ENCODE measurements at places on chromosomes 1 and 21.

DNA sequence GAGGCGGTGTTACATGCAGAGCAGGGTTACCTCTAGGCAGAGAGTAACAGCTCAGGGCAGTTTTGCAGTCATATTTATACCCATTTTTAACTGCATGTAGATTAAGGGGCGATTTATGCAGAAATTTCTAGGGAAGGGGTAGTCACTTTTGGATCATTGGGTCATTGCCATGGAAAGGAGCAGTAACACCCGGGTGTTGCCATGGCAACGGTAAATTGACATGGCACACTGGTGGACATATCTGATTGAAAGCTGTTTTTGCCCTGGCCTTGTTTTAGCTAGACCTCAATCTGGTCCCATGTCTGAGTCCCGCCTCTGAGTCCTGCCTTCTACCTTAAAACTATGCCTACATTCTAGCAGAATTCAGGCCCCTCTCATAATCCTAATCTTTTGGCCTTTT, 11.8 kb upstream of the USP1 start:
- no peak for DNase-seq

GRCh38 chr1:206509612-206510257, 2.4 kb downstream of the RASSF5 start:
- DNase-seq, result no peak

DNA sequence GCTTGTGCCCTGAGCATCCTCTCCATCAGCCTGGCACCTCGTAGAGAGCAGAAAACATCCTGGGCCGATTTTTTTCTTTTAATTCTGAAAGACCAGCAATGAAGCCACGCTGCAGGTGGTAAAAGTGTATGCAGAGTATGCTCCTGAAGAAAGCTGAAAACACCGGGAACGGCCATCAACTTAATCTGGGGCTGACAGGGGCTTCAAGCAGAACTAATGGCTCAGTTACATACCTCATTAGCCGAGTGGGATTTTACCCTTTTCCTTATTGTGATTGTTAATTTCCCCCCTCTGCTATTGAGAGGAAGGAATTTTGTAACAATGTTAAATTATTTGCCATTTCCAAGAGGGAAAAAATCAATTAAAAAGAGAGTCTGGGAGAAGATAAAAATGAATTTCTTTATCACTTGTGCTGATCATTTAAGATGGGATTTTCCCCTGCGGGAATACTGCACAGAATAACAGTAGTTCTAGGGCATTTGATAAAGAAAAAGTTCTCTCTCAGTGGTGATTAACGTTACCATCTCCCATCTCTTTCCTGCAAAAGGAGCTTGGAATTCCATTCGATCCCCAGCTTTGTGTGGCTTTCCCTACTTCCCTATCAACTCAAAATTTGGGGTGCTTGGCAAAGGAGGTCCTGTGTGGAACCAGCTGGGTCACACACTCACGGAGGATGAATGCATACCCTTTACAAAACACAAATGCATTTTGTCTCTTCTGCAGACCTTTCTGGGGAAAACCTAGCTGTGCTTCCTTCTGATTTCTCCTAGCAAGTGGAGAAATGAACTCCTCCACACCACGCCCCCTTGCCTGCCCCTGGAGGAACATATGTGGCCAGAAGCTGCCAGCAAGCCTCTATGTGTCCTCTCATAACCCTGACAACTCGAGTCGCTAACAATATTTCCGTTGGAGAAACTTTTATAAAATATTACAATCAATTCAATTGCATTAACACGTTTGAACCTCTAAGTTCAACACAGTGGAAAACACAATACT, 70.9 kb downstream of the RRAGC start:
- DNase-seq, result no peak

DNA sequence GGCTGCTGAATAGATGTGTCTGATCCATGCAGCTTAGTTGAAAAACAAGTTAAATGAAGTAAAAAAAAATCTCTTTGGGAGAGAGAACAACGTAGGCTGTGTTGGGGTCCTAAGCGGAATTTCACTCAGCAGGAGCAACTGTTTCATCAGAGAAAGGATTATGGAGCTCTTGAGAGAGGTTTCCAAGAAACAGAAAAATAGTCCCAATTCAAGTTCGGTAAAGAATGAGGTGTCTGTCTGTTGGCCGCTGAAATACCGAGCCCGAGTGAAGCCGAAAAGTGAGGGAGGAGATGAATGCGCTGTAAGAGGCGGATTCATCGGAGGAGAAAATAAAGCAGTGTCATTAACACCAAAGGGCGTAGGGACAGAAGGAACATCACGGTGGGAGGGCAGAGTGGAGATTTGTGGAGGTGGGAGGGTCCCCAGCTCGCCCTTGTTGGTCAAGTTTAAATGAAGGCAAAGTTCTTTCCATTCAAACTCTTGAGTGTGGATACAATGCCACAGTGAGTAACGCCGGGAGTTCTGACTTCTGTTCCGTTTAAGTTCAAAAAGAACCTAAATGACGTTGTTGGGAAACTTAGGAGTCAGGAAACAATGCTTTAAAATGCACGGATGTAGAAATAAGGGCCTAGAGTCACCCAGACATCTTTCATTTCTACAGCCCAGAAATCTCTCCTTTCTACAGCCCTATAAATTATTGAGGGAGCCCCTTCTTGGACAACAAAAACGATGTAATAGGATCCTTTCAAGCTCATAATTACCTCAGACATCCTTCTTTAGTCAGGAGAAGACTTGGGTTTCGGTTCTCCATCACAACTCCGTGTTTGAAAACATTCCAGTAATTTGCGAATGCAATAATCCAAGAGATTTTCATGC, 15.6 kb upstream of the SLC45A1 start:
- no peak for DNase-seq

DNA sequence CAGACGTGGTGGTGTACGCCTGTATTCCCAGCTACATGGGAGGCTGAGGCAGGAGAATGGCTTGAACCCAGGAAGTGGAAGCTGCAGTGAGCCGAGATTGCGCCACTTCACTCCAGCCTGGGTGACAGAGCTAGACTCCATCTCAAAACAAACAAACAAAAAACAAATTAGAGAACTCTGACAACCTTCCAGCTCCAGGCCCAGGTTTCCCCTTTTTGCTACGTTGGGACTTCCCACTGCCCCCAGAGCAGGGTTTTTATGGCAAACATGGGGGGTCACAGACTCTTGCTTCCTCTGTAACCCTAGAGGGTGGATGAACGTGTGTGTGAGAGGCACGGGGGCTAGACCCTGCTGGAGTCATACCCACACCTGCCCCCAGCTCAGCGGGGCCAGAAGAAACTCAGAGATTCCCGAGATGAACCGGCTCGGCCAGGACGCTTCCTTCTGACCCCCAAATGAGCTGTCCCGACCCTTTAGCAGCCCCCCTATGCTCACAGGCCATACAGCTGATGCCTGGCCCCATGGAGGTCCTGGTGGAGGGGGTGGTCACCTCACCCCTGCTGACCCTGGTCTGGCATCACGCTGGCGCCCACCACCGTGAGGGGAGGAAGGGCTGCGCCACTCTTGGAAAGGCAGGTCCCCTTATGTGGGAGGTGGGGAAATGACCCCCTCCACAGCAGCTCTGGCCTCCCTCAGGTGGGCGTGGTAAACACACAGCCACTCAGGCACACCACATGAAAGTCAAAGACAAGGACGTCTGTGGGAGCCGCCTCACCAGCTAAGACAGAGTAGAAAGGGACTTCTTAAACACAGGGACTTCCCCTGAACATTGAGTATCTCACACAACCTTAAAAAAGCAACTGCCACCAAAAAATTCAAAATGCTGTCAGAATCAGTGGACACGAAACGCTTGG, 7.1 kb downstream of the GPR157 start:
- no peak for DNase-seq

Measured in RCC 7860 (cell line).